Peyer's patch (tissue), 4 donors: ENCODE measurements at places on chromosomes 2 and 18. TPM values are rescaled to one million over a fixed set of nuclear protein-coding genes. Genes with fewer than 3 reads are reported as not detected.
A peak's percentile ranks its signal among the peaks of the same experiment; 100 is the strongest.

- no peak overlapping the region for H3K4me3 ChIP-seq
- no peaks in the 10 kb centered on the region for H3K4me1 ChIP-seq
- H3K27me3 ChIP-seq: peaks cover 3% of the 10 kb centered on the region
- H3K27ac ChIP-seq: no peak overlapping the region
Observed at GRCh38 chr2:70657246-70657645, 103.6 kb upstream of the TGFA start.

GRCh38 chr2:38407111-38407682 lies 30.1 kb upstream of the ATL2 start:
- no peak overlapping the region for H3K4me3 ChIP-seq
- no peak overlapping the region for H3K27ac ChIP-seq
- H3K36me3 ChIP-seq: no peaks in the 10 kb centered on the region
- H3K4me1 ChIP-seq: peaks cover 5% of the 10 kb centered on the region
- peak; percentile 61 for DNase-seq

Gene CCDC68
- total RNA-seq: 72.6 TPM

- no peak overlapping the region for H3K4me3 ChIP-seq
- no peaks in the 10 kb centered on the region for H3K27me3 ChIP-seq
- H3K4me1 ChIP-seq: no peaks in the 10 kb centered on the region
Observed at GRCh38 chr18:36095936-36096519, 28.7 kb upstream of the RPRD1A start.

DNA sequence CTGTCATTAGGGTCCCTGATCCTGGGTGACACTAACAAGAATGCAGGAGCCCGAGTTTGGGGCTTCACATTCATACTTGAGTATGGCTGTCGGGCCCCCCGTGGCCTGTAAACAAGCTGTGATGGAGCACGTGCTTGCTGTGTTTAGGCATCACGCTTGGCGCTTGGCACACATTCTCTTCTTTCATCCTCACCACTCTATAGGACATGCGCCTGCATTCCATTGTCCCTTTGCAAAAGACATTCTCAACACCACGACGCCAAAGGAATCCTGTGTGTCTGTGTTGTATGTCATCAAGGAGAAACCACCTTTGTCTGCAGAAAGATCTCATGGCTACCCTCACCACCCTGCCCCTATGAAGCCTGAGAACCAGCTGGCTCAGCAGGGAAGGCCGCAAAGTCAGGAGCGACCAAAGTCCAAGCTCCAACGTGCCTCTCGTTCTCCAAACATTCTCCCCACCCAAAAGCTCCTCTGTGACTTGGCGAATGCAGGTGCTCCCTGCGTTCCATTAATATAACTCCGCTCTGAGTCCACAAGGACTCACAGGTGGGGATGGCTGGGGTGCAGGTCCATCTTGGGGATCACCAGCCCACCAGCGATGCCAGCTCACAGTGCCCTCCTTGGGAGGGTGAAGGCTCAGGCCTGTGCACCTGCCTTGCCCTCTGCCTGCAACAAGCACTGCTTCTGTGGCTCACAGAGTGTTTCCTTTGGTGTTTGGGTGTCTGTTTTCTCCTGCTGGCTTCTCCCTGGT lies 6.2 kb upstream of the PER2 start:
- no peak overlapping the region for H3K27ac ChIP-seq
- peaks cover under 1% of the 10 kb centered on the region for H3K4me1 ChIP-seq
- no peaks in the 10 kb centered on the region for H3K36me3 ChIP-seq
- H3K4me3 ChIP-seq: no peak overlapping the region

GRCh38 chr2:32118055-32118454 lies 47.6 kb upstream of the SLC30A6 start:
- H3K4me3 ChIP-seq: no peak overlapping the region
- H3K36me3 ChIP-seq: peaks cover 57% of the 10 kb centered on the region
- no peaks in the 10 kb centered on the region for H3K4me1 ChIP-seq
- H3K27me3 ChIP-seq: no peaks in the 10 kb centered on the region
- no peak for DNase-seq

GRCh38 chr2:13779996-13780395 lies 852.5 kb upstream of the LRATD1 start:
- H3K36me3 ChIP-seq: no peaks in the 10 kb centered on the region
- no peak for DNase-seq
- H3K27me3 ChIP-seq: no peaks in the 10 kb centered on the region
- H3K4me1 ChIP-seq: no peaks in the 10 kb centered on the region

Gene ALPP
- not detected for total RNA-seq

Gene PARD6G
- 6.6 TPM for total RNA-seq

GRCh38 chr2:159946326-159946999 lies 116.0 kb downstream of the PLA2R1 start:
- H3K27ac ChIP-seq: no peak overlapping the region
- H3K4me1 ChIP-seq: no peaks in the 10 kb centered on the region
- no peak overlapping the region for H3K4me3 ChIP-seq

Gene DNAJC5G
- not detected for total RNA-seq

Gene ERLEC1
- total RNA-seq: 58.7 TPM

Gene ESPNL
- not detected for total RNA-seq

- no peaks in the 10 kb centered on the region for H3K4me1 ChIP-seq
- no peak overlapping the region for H3K27ac ChIP-seq
- H3K36me3 ChIP-seq: no peaks in the 10 kb centered on the region
- no peak for DNase-seq
- no peaks in the 10 kb centered on the region for H3K27me3 ChIP-seq
- no peak overlapping the region for H3K4me3 ChIP-seq
Observed at GRCh38 chr2:98438190-98439133, 6.2 kb upstream of the INPP4A start.

Gene CPLX4
- total RNA-seq: not detected

DNA sequence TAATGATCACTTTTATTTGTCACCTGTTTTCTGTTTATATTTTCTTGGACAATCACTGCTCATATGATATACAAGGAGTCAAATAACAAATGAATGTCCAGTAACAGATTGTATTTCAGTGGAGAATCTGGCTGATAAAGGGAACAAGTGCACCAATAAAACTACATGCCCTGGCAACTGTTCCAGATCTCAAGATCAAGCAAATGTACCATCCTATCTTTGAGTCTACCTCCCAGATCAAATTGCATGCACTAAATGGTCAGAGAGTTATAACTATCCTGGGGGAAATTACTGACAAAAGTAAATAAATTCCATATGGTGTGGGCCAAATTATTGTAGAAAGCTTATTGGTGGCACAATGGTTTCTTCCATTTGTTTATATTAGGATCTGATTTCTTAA lies 452.8 kb downstream of the MBD2 start:
- H3K36me3 ChIP-seq: no peaks in the 10 kb centered on the region
- H3K4me1 ChIP-seq: no peaks in the 10 kb centered on the region
- H3K27ac ChIP-seq: no peak overlapping the region
- no peak overlapping the region for H3K4me3 ChIP-seq

- H3K4me3 ChIP-seq: no peak overlapping the region
- H3K27me3 ChIP-seq: no peaks in the 10 kb centered on the region
- no peaks in the 10 kb centered on the region for H3K36me3 ChIP-seq
Observed at GRCh38 chr2:16278421-16279200, 338.3 kb downstream of the MYCN start.

- H3K36me3 ChIP-seq: no peaks in the 10 kb centered on the region
- no peaks in the 10 kb centered on the region for H3K27me3 ChIP-seq
- H3K4me1 ChIP-seq: peaks cover 9% of the 10 kb centered on the region
- no peak overlapping the region for H3K4me3 ChIP-seq
Observed at GRCh38 chr2:222518570-222519381, 94.4 kb downstream of the SGPP2 start.

- no peaks in the 10 kb centered on the region for H3K36me3 ChIP-seq
- H3K27ac ChIP-seq: no peak overlapping the region
- H3K4me1 ChIP-seq: no peaks in the 10 kb centered on the region
- H3K4me3 ChIP-seq: no peak overlapping the region
Observed at GRCh38 chr2:197571627-197572271, 55.9 kb downstream of the MOB4 start.

Gene IGFBP5
- total RNA-seq: 93.1 TPM

DNA sequence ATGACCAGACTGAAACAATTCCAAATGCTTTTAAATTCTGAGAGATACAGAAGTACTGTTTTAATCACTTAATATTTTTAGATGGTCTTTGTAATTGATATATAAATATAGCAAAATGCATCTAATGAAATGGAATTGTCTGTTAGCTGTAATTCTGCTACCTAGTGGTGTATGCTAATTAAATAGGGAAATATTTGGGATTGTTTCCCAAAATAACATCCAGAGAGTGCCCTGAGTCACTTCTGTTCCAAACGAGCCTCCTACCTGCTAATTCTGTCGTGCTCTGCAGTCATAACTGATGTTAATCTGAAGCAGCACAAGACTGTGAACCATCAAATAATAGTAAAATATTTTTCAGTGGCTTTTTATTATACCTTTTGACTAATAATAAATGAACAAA lies 71.4 kb upstream of the NOSTRIN start:
- no peaks in the 10 kb centered on the region for H3K36me3 ChIP-seq
- DNase-seq: no peak
- H3K27ac ChIP-seq: no peak overlapping the region
- H3K27me3 ChIP-seq: no peaks in the 10 kb centered on the region
- no peaks in the 10 kb centered on the region for H3K4me1 ChIP-seq
- no peak overlapping the region for H3K4me3 ChIP-seq

DNA sequence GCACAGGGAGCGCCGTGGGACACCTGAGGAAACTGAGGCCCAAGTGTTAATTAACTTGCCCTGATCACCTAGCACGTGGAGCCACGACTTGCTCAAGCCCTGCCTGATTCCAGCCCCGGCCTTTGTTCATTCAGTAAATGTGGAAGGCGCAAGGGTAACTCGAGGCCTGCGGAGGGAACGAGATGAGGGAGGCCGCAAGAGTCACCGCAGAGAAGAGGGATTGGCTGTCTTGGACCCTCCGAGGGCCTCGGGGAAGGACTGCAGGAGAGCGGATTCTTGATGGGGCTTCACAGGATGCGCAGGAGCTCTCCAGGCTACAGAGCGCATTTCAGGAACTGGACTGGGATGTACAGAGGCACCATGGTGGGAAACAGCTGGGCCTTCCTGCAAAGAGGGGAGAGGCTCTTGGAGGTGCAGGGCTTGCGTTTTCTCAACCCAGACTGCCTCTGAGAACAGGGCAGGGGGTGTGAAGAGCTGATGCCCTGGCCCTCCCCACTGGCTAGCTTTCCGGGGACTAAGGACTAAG lies 511 bp upstream of the ANKMY1 start:
- DNase-seq: peak; percentile 10
- no peaks in the 10 kb centered on the region for H3K27me3 ChIP-seq
- H3K4me3 ChIP-seq: peak overlapping the region; percentile 45
- H3K27ac ChIP-seq: no peak overlapping the region
- peaks cover 8% of the 10 kb centered on the region for H3K36me3 ChIP-seq

- no peaks in the 10 kb centered on the region for H3K4me1 ChIP-seq
- DNase-seq: no peak
- no peaks in the 10 kb centered on the region for H3K27me3 ChIP-seq
- no peak overlapping the region for H3K4me3 ChIP-seq
Observed at GRCh38 chr18:63908858-63909257, 1.1 kb downstream of the SERPINB10 start.

GRCh38 chr2:233093721-233094120 lies 33.6 kb downstream of the INPP5D start:
- DNase-seq: peak; percentile 36
- no peak overlapping the region for H3K27ac ChIP-seq
- H3K4me3 ChIP-seq: no peak overlapping the region
- H3K27me3 ChIP-seq: no peaks in the 10 kb centered on the region

GRCh38 chr2:7812231-7812995 lies 869.4 kb upstream of the ID2 start:
- no peak for DNase-seq
- H3K36me3 ChIP-seq: no peaks in the 10 kb centered on the region
- H3K27ac ChIP-seq: no peak overlapping the region
- no peak overlapping the region for H3K4me3 ChIP-seq
- H3K27me3 ChIP-seq: no peaks in the 10 kb centered on the region

Gene HES6
- total RNA-seq: 128 TPM

Gene CYP20A1
- 21.4 TPM for total RNA-seq

- DNase-seq: no peak
- no peak overlapping the region for H3K4me3 ChIP-seq
- H3K36me3 ChIP-seq: no peaks in the 10 kb centered on the region
- H3K27me3 ChIP-seq: no peaks in the 10 kb centered on the region
- H3K4me1 ChIP-seq: no peaks in the 10 kb centered on the region
Observed at GRCh38 chr2:16899958-16900357, 234.3 kb upstream of the CYRIA start.

DNA sequence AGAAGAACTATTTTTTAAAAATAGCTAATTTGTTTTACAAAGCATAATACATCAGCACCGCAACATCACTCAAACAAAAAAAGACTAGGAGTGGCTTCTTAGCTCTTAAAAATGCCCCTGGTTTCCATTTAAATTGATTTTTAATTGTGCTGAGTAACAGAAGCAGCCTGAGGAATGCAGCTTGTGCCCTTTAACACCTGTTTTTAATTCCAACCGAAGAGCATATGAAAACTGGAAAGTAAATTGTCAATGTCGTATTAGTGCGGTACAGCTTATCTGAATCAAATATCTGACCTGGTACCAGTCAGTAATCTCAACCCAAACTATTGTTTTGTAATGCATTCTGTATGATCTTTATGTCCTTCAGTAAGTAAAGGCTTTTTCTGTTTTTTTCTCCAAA lies 13.2 kb upstream of the CD302 start:
- no peaks in the 10 kb centered on the region for H3K27me3 ChIP-seq
- DNase-seq: no peak
- no peaks in the 10 kb centered on the region for H3K4me1 ChIP-seq
- H3K36me3 ChIP-seq: peaks cover 3% of the 10 kb centered on the region
- H3K4me3 ChIP-seq: no peak overlapping the region

Gene LYG2
- not detected for total RNA-seq

GRCh38 chr2:241062389-241063092 lies 39.5 kb downstream of the MTERF4 start:
- H3K4me3 ChIP-seq: no peak overlapping the region
- DNase-seq: peak; percentile 14
- no peaks in the 10 kb centered on the region for H3K27me3 ChIP-seq
- H3K36me3 ChIP-seq: no peaks in the 10 kb centered on the region

GRCh38 chr2:101985793-101986164 lies 6.0 kb upstream of the IL1R2 start:
- no peak for DNase-seq
- no peaks in the 10 kb centered on the region for H3K27me3 ChIP-seq
- H3K4me3 ChIP-seq: no peak overlapping the region
- H3K36me3 ChIP-seq: no peaks in the 10 kb centered on the region
